ENCODE measurements at places on chromosomes 11 and 22.

GRCh38 chr11:96044747-96045146, 120.8 kb upstream of the MTMR2 start:
- DNase-seq: no peak

DNA sequence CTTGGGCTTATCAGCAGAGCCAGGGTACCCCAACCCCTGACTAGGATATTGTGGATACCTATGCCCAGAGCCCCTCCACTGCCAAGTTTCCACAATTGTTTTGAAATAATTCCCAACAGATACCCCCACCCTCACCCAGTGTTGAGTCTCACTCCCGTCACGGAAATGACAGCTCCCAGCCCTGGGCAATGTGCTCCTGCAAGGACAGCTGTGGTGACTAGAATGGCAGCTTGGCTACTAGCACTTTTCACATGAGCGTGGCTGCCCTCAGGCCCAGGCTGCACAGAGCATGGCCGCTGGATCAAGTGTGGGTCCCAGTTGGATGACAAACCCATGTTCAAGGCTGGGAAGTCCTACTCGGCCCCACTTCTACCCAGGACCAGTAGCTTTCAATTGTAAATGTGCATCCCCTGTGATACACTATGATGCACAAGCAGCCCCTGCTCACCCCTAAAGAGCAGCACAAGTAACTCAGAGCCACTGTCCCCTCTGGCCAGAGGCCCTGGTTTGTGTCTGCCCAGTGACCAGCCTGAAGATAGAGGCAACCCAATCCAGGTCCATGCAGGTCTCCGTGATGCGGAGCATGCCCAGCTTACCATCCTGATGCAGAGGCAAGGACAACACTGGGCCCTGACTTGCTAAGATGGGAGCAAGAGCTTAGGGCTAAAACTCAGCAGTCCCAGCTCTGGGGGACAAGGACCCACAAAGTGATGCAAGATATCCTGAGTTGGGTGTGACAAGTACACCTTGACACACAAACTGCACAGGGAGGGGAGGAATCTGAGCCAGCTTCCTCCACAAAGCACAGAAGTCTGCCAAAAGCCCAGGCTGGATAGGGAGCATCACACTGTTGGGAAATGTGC, 13.2 kb downstream of the KCNQ1OT1 start:
- no peak for DNase-seq

- no peak for DNase-seq
These were observed 96.1 kb downstream of the KIF18A start for GRCh38 chr11:28011813-28012212.

DNA sequence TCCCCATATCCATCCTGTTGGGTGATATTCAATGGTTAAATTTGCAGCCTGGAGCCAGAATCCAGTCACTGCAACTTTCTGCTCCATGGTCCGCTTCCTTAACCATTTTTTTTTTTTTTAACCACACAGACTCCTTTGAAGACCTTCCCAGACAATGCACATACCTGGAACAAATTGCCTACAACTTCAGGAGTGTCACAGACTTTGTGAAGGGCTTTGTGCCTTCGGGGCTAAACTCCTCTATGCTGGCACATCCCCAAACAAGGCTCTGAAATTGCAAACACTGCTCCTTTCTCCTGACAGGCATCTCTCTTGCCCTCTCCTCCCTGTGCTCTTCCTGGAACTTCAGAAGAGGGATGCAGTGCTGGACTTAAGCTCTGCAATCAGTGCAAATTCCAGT, 40.6 kb downstream of the TENM4 start:
- DNase-seq: no peak
